ENCODE measurements at places on chromosomes 12 and 14. TPM values are rescaled to one million over a fixed set of nuclear protein-coding genes. Genes with fewer than 3 reads are reported as not detected.

The RFLNA gene
- not detected for total RNA-seq

The FAM90A1 gene
- 0.14 TPM for total RNA-seq

The TMEM63C gene
- 1.0 TPM for total RNA-seq

The ISM2 gene
- not detected for total RNA-seq

DNA sequence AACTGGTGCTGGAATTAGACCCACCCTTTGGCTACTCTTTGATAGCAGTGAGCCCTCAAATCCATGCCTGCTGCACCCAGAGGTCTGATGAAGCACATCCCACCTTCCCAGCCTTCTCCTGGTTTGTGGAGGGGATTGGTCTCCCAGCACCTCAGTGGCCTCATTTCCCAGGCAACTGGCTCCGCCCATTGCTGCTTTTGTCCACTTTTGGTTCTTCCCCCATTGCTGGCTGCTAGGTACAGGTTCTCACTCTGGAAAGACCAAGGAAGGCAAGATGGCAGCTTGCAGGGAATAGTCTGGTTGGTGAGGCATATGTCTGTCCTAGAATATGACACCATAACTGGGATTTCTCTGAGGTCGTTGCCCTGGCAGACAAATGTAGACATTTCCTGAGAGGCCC lies 10.2 kb upstream of the KRT5 start:
- no peak overlapping the region for H3K27ac ChIP-seq
- DNase-seq = no peak
- no peaks in the 10 kb centered on the region for H3K27me3 ChIP-seq
- H3K4me3 ChIP-seq = no peak overlapping the region
- H3K4me1 ChIP-seq = peaks cover 5% of the 10 kb centered on the region

GRCh38 chr14:91327250-91327595 lies 82.7 kb upstream of the GPR68 start:
- no peaks in the 10 kb centered on the region for H3K27me3 ChIP-seq
- peaks cover 78% of the 10 kb centered on the region for H3K36me3 ChIP-seq
- peak overlapping the region; percentile 44 for H3K27ac ChIP-seq
- peaks cover 67% of the 10 kb centered on the region for H3K4me1 ChIP-seq
- H3K4me3 ChIP-seq = no peak overlapping the region

The AQP2 gene
- total RNA-seq = not detected

DNA sequence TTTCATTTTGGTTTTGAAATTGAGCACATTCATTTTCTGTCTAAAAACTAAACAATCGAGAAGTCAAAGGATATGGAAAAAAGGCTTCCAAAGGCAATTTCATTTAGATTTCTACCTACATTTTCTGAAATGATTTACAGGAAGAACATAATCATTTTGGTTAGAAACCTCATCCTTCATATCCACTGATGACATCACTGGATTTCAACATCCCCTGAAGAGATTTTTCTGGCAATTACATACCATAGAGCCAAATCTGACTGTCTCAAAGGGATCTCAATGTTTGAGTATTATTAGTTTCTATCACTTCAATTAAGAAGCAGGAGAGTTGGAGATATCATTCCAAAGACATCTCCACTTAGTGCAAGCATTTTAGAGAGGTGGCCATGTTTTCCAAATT lies 137.8 kb downstream of the TTC7B start:
- H3K27ac ChIP-seq = peak overlapping the region; percentile 38
- H3K36me3 ChIP-seq = no peaks in the 10 kb centered on the region
- no peak for DNase-seq
- peaks cover 40% of the 10 kb centered on the region for H3K4me1 ChIP-seq
- peaks cover 3% of the 10 kb centered on the region for H3K27me3 ChIP-seq

GRCh38 chr14:99188731-99189191 lies 83.2 kb downstream of the BCL11B start:
- H3K4me1 ChIP-seq = peaks cover 82% of the 10 kb centered on the region
- peak overlapping the region; percentile 95 for H3K27ac ChIP-seq
- peak overlapping the region; percentile 82 for H3K4me3 ChIP-seq
- DNase-seq = no peak
- H3K36me3 ChIP-seq = peaks cover 26% of the 10 kb centered on the region
- H3K27me3 ChIP-seq = no peaks in the 10 kb centered on the region

The HOTAIR gene
- not detected for total RNA-seq

GRCh38 chr12:66740732-66741131 lies 61.9 kb upstream of the GRIP1 start:
- H3K4me1 ChIP-seq = peaks cover 5% of the 10 kb centered on the region
- no peak overlapping the region for H3K4me3 ChIP-seq
- DNase-seq = no peak
- H3K27me3 ChIP-seq = peaks cover 9% of the 10 kb centered on the region

GRCh38 chr12:124191966-124192365 lies 102.9 kb upstream of the RFLNA start:
- no peaks in the 10 kb centered on the region for H3K4me1 ChIP-seq
- DNase-seq = no peak
- no peak overlapping the region for H3K4me3 ChIP-seq
- H3K27ac ChIP-seq = no peak overlapping the region
- H3K27me3 ChIP-seq = no peaks in the 10 kb centered on the region

GRCh38 chr12:79548610-79548924 lies 142.2 kb downstream of the PAWR start:
- no peaks in the 10 kb centered on the region for H3K27me3 ChIP-seq
- no peak overlapping the region for H3K4me3 ChIP-seq
- no peak for DNase-seq
- no peaks in the 10 kb centered on the region for H3K4me1 ChIP-seq
- no peaks in the 10 kb centered on the region for H3K36me3 ChIP-seq
- H3K27ac ChIP-seq = no peak overlapping the region

DNA sequence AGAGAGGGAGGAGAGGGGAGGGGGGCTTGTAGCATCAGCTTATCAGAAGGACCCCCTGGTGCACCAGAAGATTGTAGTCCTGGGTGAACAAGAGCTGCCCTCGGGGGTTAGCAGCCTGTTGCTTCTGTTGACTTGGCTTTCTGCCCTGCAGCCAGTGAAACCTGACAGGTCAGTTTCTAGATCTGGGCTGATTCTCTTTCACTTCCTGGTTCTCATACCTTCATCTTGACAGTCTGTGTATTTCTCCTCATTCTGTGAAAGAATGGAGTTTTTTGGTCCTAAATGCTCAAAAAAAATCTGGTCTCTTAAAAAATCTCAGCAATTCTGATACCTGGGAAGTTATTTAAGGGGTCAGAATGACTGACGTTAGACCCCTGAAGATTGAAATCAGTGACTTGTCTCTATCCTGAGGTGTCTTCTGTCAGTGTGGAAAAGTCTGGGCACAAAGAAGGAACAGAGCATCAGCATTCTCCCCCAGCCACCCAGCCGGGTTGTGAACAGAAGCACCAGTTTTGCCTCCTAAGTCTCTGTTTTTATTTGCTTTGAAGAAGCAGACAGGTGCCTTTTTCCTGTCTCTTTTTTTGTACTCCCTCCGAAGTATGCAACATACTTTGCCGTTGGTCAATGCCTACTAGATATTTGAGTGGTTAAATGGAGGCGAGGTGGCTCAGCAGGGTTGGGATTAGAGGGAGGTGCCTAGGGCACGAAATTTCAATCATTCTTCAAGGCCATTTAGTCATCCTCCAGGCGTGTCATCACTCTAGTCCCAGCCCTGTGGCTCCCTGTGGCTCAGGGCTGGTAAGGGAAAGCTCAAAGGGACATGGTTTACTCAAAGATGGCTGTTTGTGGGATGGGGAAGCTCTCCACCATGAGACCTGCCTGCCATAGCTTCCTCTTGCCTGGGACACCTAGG lies 24.0 kb downstream of the TTC9 start:
- H3K27ac ChIP-seq = no peak overlapping the region
- no peak overlapping the region for H3K4me3 ChIP-seq
- H3K4me1 ChIP-seq = peaks cover 40% of the 10 kb centered on the region
- DNase-seq = no peak

- H3K27ac ChIP-seq = no peak overlapping the region
- peaks cover 34% of the 10 kb centered on the region for H3K4me1 ChIP-seq
- H3K27me3 ChIP-seq = no peaks in the 10 kb centered on the region
- no peak overlapping the region for H3K4me3 ChIP-seq
These were observed 23.6 kb downstream of the RASSF3 start for GRCh38 chr12:64633940-64634337.

DNA sequence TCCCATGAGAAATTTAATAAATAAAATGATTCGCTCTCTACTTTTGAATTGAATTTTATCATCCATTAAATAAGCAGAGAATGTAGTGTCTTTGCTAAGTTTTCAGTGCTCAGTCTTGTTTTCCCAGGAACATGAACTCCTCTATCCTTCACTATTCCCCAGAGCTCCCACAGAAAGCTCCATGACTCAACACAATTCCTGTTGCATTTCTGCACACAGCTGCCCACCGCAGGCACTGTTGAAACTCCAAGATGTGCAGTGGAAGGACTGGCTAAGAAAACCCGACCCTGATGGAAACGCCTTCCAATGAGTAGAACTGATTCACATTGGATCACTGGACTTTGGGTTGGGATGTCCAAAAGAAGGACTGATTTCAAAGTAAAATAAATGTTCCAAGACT lies 202.4 kb upstream of the AMIGO2 start:
- H3K36me3 ChIP-seq = no peaks in the 10 kb centered on the region
- no peaks in the 10 kb centered on the region for H3K27me3 ChIP-seq
- H3K4me1 ChIP-seq = peaks cover 53% of the 10 kb centered on the region
- no peak for DNase-seq

DNA sequence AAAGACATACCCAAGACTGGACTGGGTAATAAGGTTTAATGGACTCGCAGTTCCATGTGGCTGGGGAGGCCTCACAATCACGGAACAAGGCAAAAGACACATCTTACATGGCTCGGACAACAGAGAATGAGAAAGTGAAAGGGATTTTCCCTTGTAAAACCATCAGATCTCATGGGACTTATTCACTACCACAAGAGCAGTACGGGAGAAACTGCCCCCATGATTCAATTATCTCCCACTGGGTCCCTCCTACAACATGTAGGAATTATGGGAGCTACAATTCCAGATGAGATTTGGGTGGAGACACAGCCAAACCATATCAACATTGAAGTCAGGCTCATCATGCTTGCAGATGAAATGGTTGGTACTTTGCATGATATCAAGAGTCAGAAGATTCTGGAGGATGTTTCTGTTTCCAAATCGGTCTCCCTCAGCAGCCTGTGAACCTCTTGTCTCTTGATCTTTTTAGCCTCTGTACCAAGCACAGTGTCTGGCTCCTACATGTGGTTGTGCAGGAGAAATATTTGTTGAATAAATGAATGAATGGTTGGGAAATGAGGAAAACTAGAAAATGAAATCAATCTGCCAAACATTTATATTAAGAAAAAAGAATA lies 98.6 kb downstream of the VRK1 start:
- H3K27ac ChIP-seq = no peak overlapping the region
- DNase-seq = no peak
- H3K4me1 ChIP-seq = peaks cover 11% of the 10 kb centered on the region
- H3K36me3 ChIP-seq = no peaks in the 10 kb centered on the region
- H3K27me3 ChIP-seq = no peaks in the 10 kb centered on the region

- no peak overlapping the region for H3K27ac ChIP-seq
- H3K4me1 ChIP-seq = no peaks in the 10 kb centered on the region
- H3K36me3 ChIP-seq = no peaks in the 10 kb centered on the region
- H3K27me3 ChIP-seq = no peaks in the 10 kb centered on the region
- no peak for DNase-seq
These were observed 12.3 kb downstream of the NR1H4 start for GRCh38 chr12:100485983-100486382.

GRCh38 chr12:23350808-23351207 lies 598.7 kb downstream of the SOX5 start:
- no peaks in the 10 kb centered on the region for H3K27me3 ChIP-seq
- H3K4me1 ChIP-seq = no peaks in the 10 kb centered on the region
- no peaks in the 10 kb centered on the region for H3K36me3 ChIP-seq

DNA sequence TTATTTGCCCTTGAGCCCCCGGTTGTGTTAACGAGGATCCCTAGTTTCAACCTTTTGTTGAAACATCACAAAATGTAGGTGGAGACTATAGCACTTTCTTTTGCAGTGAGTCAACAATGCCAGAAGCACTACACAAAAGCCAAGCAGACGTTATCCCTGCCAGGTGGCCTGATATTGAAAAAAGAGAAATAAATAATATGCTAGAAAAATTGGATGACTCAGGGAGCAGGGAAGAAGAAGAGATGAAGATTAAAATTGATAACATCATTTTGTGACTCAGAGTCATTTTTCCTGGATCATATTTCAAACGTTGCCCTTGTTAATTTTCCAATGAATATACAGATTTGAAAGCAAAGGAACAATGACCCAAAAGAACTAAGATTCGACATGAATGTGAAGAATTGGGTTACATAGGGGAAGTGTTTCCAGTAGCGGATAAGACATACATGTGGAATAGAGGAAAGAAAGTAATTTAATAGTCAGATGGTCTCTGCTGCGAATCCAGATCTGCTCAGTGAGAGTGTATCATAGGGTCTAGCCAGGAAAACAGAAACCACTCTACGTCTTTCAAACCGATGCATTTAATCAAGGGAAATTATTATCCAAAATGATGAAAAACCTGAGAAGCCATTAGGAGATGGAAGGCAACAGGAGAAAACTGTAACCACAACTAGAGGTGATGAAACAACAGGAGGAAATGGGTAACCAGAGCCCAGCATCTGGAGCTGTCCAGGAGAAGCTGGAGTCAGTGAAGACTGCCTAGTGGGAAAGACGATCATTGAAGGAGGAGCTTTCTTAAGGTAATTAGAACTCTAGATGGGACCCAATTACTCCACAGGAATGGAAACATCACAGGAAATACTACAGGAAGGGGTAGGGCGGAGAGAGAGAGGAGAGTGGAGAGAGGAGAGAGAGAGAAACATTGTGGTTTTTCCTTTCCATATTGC lies 57.9 kb downstream of the RERG start:
- DNase-seq = no peak
- H3K27ac ChIP-seq = no peak overlapping the region
- H3K27me3 ChIP-seq = no peaks in the 10 kb centered on the region
- H3K4me3 ChIP-seq = no peak overlapping the region

The CCDC196 gene
- not detected for total RNA-seq

The PRH2 gene
- not detected for total RNA-seq

- H3K4me3 ChIP-seq = peak overlapping the region; percentile 87
- H3K27ac ChIP-seq = peak overlapping the region; percentile 99
- peaks cover 93% of the 10 kb centered on the region for H3K36me3 ChIP-seq
- no peaks in the 10 kb centered on the region for H3K27me3 ChIP-seq
- no peak for DNase-seq
These were observed 21.8 kb downstream of the VDR start for GRCh38 chr12:47882781-47883546.

DNA sequence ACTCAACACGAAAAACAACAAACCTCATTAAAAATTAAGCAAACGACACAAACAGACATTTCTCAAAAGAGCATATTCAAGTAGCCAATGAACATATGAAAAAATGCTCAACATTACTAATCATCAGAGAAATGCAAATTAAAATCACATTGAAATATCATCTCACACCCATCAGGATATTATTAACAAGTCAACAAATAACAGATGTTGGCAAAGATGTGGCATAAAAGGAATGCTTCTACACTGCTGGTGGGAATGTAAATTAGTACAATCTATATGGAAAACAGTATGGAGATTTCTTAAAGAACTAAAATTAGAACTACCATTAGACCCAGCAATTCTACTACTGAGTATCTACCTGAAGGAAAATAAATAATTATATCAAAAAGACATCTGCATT lies 182.2 kb downstream of the KITLG start:
- H3K27ac ChIP-seq = no peak overlapping the region
- peaks cover 6% of the 10 kb centered on the region for H3K4me1 ChIP-seq
- DNase-seq = no peak

All from activated T-helper 2 cell treated with anti-CD3 and anti-CD28 coated beads, Interferon-gamma antibody, Interleukin-2, Interleukin-4, amounts not matched to agents 10 μg/mL and 5 μg/mL and 100 μg/mL, durations not matched to agents 14 hours and 24 hours and 36 hours (primary cell).